Fibroblast of skin of right quadriceps (primary cell): ENCODE measurements at places on chromosomes 11 and 22.
A peak's percentile ranks its signal among the peaks of the same experiment; 100 is the strongest.

DNA sequence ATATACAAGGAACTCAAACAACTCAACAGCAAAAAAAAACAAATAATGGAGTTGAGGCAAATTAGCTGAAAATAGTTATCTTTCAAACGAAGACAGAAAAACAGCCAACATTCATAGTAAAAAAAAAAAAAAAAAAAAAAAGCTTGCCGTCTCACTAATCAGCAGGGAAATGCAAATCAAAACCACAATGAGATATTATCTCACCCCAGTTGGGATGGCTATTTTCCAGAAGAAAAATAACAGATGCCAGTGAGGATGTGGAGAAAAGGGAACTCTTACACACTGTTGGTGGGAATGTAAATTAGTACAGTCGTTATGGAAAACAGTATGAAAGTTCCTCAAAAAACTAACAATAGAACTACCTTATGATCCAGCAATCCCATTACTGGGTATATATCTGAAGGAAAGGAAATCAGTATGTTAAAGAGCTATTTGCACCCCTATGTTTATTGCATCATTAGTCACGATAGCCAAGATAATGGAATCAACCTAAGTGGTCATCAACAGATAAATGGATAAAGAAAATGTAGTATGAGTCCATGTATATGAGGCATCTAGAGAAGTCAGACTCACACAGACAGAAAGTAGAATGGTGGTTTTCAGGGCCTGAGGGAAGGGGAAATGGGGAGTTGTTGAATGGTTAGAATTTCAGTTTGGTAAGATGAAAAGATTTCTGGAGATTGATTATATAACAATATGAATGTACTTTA lies 56.0 kb downstream of the USP35 start:
- DNase-seq = peak; percentile 79

GRCh38 chr11:19589567-19590260 lies 122.9 kb upstream of the NAV2 start:
- no peak for DNase-seq

DNA sequence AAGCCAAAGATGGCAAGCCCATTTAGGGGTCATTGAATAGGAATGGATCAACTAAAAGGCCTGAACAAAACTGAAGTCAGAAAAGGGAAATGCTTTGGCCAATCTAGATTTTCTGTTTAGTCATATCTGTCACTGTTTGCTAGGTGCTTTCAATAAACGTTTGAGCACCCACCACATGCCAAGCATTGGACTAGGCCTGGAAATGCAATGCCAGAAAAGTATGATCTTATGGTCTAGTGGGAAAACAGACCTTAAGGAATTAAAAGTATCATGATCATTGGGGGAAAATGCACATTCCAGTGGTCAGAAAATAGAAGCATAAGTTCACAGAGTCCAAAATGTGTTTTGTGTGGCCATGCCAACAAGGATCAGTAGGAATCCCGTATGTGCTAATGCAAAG lies 76.8 kb upstream of the BIRC3 start:
- DNase-seq = peak; percentile 63

GRCh38 chr11:116725434-116726221 lies 47.2 kb downstream of the BUD13 start:
- peak; percentile 65 for DNase-seq

GRCh38 chr11:126991596-126991995 lies 9.0 kb downstream of the KIRREL3 start:
- DNase-seq = no peak

- DNase-seq = no peak
Measured at GRCh38 chr11:31687256-31687655, 123.9 kb downstream of the PAX6 start.

DNA sequence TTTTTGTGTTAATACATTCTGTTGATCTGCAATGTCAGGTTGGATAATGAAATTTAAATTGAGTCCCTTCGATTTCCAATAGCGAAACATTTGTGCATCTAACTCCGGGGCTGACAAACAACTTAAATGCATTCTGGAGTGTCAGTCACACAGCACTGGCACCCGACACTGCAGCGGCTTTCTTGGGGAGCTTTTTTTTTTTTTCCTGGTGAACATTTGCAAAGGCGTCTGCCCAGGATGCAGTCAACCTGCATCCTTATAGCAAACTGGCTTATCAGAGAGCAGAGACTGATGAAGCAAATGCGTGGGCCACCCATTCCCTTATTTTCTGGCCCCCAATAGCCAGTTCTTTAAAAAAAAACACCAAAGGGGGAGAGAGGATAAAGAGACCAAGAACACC lies 1167.7 kb downstream of the LRRC4C start:
- DNase-seq = no peak

GRCh38 chr11:95318498-95318897 lies 87.5 kb upstream of the SESN3 start:
- DNase-seq = no peak

DNA sequence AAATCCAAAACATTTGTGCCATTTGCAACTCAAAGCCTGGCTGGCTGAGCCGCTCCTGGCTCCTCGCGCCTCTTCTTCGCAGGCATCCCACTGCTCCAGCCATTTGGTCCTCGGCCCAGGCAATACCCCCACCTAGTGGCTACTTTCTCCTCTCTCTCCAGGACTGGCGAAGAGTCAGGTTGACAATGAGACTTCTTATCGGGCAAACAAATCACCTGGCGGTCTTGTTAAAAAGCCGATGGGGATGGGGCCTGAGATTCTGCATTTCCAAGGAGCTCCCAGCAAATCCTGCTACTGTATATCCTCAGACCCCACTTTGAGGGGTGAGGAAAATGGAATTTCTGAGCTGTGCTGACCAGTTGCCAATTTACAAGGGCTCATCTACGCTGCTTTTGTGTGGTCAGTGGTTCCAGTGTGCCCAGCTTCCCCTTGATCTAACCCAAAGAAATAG lies 89.0 kb downstream of the ISX start:
- DNase-seq = peak; percentile 24

DNA sequence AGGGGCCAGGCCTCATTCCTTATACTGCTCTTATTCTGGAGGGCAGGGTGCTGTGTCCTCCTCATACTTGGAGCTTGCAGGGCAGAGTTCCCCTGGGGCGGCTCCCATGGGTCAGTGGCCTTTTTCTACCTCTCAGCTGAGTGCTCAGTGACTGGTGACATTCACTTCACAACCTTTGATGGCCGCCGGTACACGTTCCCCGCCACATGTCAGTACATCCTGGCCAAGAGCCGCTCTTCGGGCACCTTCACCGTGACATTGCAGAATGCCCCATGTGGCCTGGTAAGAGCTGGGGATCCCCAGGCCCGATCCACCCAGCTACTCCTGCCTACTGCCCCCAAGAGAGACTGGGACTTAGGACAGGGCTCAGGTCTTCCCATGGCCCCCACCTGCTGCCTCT lies 14.5 kb downstream of the OTOG start:
- DNase-seq = no peak

DNA sequence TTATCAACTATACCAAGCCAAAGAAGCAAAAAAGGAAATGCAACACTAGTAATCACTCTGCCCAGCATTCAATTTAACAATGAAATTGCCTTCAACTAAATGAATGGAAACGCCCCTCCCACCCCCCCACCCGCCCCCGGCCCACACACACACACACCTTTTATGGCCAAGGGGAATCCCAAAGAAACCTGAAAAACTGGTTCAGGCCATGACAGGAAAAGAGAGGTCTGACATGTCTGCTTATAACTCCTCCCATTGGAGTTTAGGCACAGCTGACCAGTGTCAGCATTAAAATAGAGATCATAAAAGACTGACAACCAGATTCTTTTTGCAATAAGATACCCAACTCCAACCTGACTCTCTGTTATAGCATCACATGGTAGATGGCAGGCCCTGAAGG lies 42.6 kb downstream of the ACER3 start:
- DNase-seq = no peak

DNA sequence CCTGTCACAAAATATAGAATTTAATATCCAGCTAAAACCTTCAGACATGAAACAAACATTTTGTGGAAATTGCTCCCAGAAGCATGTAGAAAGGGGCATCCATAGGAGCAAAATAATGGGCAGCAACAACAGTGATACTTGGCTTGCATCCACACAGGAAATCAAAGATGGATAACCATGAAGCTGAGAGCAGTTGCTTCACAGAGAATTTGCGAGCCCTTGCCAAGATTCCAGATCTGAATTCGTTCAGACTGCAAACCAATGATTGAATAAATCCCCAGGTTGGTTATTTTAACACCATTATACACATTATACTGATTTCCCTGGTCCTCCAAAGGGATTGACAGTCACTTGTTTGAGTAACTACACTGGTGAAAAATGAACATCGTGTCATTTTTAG lies 15.6 kb upstream of the OR51L1 start:
- no peak for DNase-seq
